ENCODE measurements at places on chromosomes 7 and 10.

- DNase-seq: no peak
Observed at GRCh38 chr7:34073676-34074075, 168.3 kb downstream of the BMPER start.

GRCh38 chr10:5413012-5413938, 918 bp downstream of the NET1 start:
- no peak for DNase-seq

- no peak for DNase-seq
Observed at GRCh38 chr7:51344406-51345138, 28.0 kb upstream of the COBL start.

DNA sequence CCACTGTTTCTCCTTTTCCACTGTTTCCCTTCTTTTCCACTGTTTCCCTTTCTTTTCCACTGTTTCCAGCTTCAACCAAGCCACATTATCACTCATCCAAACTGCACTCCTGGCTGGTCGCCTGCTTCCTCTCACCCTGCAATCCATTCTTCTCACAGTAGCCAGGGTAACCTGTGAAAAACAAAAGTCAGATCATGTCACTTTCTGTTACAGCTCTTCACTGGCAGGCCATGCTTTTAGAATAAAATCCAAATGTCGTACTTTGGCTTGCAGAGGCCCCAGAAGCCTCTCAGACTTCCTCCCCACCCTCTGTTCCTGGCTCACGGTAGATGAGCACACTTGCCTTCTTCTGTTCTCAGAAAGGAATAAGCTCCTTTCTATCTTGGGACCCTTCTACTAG, 33.9 kb downstream of the STARD3NL start:
- DNase-seq: no peak

- no peak for DNase-seq
Observed at GRCh38 chr7:128153436-128153835, 87.6 kb upstream of the LEP start.
